ENCODE measurements at places on chromosomes 16 and 17. TPM values are rescaled to one million over a fixed set of nuclear protein-coding genes. Genes with fewer than 3 reads are reported as not detected.

DNA sequence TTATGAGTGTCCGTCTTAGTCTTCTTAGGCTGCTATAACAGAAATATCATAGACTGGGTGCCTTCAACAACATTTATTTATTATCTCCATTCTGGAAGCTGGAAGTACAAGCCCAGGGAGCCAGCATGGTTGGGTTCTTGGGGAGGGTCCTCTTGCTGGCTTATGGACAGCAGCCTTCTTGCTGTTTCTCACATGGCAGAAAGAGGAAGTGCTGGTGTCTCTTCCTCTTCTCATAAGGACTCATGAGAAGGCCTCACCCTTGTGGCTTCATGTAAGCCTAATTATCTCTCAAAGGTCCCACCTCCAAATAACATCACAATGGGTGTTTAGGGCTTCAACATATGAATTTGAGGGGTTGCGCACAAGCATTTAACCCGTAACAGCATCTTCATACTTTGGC is 207.0 kb upstream of the COX10 start:
- no peak for DNase-seq

Gene TRPV2
- total RNA-seq: 236 TPM

Gene SLC5A10
- total RNA-seq: 0.11 TPM

DNA sequence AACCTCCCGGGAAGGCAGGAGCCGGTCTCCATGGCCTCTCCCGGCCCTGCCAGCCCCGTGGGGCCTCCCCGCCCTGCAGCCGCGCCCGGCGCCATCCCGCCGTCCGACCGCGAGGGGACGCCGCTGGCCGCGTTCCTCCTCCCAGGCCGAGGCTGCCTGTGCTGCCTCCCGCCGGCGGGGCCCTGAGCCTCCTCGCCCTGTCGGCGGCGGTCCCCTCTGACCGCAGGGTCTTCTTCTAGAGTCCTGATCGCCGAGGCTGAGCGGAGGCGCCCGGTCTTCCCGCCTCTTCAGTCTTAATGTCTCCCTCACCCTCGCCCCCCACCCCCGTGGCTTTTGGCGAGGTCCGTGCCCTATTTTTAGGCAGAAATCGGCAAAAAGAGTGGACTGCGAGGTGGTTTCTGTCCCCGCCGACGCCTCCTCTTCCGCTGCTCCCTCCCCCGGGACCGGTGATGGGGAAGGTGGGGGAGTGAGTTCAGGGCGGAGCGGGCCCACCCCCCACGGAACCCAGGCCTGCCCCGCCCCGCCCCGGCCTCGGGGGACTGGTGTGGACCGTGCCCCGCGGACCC is 794 bp upstream of the CPNE7 start:
- DNase-seq: peak; percentile 49

Gene NUP93
- 132 TPM for total RNA-seq

DNA sequence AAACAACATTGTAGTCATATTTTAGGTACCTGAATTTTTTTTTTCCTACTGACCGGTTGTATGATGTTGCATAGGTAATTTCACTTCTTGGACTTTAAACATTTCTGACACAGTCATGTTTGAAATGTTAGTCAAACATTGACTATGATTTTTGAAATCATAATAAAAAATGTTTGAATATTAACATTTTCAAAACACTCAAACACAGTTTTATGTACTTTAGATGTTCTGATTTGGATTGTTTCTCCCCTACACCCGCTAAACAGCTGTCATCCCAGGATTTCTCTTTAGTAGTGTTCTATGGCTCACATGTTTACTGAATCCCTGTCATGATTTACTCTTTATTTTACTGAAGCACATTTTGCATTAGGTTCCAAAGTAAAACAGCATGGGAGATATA is 102.9 kb upstream of the NPEPPS start:
- DNase-seq: no peak

Gene HOXB5
- not detected for total RNA-seq

DNA sequence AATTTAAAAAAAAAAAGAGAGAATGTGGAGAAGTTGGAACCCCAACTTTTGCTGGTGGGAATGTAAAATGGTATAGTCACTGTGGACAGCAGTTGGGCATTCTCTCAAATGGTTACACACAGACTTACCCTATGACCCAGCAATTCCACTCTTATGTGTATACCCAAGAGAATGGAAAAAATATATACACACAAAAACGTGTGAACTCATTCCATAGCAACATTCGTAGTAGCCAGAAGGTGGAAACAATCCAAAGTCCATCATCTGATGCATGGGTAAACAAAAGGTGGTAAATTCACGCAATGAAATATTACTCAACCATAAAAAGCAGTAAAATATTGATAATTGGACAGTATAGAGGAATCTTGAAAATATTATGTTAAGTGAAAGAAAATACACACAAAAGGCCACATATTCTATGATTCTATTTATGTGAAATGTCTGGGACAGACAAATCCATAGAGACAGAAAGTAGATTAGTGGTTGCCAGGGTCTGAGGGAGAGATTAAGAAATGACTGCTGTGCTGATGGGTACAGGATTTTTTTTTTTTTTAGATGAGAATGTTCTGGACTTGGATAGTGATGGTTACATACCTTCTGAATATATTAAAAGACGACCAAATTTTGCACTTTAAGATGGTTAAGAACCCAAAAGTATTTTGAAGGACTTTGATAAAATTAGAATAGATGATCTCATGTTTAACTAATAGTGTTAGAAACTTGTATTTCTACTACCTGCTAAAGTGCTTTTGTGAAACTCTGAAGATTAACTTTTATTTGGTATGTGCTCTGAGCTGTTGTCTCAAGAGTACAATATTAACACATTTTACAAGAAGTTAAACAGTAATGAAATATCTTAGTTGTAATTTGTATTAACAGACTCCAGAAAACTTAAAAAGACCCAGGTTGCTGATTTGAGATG is 60.9 kb downstream of the MRTFB start:
- DNase-seq: no peak

DNA sequence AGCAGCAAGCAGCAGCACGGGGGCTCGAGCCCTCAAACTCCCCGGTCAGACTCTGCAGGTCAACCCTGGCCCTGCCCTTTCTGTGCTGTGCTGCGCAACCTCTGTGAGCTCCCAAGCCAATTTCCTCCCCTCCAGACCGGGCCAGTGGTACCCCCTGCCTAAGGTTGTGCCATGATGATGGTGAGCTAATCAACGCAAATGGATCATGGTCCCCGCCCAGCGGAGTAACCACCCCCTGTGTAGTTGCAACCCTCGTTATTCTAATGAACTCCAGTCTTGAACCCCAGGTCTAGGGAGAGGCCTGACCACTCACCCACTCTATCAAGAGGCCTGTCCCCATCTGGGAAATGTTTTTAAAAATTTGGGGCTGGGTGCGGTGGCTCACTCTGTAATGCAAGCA is 201.8 kb upstream of the FOXF1 start:
- DNase-seq: no peak

- DNase-seq: no peak
Observed at GRCh38 chr16:57906382-57907316, 64.3 kb downstream of the CNGB1 start.

Gene SLC25A39
- 134 TPM for total RNA-seq

- DNase-seq: no peak
Observed at GRCh38 chr17:32772453-32773025, 104.4 kb downstream of the MYO1D start.

DNA sequence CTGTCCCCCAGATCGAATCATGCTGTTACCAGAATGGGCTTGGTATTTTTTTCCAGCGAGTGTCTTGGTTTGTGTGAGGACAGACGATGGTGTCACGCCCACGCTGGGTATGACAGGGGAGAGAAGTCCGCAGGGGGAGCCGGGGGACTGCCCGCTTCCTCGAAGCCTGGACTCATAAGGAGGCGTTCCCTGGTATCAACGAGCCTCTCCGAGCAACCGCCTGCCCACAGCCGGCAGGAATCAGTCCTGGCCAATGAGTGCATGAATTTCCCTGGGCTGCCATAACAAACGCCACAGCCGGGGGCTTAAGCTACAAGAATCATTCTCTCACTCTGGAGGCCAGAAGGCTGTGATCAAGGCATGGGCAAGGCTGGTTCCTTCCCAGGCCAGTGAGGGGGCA is 26.1 kb upstream of the JPH3 start:
- no peak for DNase-seq

- no peak for DNase-seq
Observed at GRCh38 chr16:73945631-73946030, 351.0 kb upstream of the PSMD7 start.

DNA sequence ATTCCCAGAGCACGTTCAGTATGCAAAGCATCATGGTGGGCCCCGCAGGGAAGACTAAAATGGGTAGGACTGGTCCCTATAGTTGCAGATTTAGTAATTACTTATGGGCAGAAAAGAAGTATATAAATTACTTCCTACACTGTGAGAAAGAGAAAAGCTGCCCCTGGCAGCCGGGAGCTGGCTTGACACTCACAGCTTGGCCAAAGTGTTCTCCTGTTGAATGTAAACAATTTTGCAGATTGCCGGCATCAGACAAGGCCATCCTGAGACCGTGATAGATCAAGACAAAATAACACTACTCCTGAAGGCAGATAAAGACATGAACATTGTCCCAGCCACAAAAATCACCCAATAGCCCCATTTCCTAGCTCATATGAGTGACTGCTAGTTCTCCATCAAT is 98.5 kb downstream of the MARF1 start:
- DNase-seq: no peak

Gene GAN
- total RNA-seq: 6.8 TPM

GRCh38 chr17:38713456-38714075 is 8.5 kb downstream of the MLLT6 start:
- no peak for DNase-seq

DNA sequence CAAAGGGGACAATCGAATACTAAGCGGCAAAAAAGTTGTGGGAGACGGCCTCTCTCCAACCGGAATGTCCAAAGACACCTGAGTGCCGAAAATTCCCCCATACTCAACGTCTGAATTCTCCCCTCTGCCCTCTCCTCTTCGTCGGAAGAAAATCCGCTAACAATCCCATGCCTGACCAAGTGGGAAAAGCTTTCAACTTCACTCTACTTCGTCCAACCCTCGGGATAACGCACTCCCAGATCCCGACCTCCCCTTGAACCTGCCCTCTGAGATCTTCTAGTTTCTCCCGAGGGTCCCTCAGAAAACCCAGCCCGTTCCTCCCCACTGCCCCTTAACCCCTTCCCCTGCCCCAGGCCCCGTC is 961 bp downstream of the AMFR start:
- DNase-seq: no peak

Gene HDAC5
- 30.6 TPM for total RNA-seq

DNA sequence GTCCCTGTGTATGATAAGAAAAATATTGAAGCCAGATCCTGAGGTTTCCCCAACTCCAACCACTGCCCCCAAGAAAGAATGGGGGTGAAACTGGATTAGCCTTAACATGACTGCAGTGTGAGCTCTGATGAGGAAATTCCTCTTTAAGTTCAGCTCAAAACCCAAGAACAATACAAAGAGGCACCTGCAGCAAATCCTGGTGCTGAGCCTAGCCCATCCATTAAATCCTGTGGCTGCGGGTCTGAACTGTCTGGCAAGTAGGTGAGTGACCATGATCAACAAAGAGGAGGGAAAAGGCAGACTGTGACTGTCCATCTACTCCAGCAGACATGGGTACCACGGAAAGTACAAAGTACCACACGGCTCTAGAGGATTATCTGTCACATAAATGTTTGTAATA is 64.2 kb downstream of the CREBBP start:
- DNase-seq: no peak

DNA sequence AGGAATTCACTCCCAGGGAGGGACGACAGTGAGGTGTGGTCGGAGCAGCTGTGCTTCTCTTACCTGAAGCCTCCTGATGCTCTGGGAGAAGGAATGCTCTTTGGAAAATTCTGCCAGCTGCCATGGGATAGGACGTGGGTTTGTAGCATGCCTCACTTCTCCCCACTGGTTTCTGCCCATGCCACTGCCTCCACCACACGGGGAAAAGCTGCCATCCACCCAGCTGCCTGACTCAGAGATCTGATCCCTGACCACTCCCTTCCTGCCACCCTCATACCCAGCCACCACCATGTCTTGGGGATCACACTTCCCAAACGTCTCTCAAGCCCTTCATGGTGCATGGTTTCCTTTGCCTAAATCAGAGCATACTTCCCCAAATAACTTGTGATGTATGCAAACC is 80.0 kb downstream of the CPPED1 start:
- no peak for DNase-seq

- no peak for DNase-seq
Observed at GRCh38 chr16:52671590-52671989, 124.6 kb upstream of the TOX3 start.

Gene SDR42E1
- not detected for total RNA-seq

DNA sequence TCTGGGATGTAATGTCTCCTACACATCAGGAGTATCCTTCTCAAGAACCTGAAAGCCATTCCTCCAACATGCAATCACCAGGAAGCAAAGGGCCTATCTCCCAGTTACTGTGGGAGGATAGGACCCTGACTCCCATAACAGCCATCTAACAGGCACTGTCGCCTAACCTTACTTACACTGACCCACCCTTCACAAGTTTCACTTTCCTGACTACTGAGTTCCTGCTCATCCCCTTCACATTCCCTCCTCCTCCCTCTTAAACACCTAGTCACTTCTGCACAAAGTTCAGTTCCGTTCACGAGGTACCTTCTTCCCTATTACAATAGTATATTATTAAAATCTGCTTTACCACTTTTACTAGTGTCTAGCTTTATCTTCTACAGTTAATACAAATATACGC is 1.3 kb downstream of the C17orf67 start:
- DNase-seq: no peak

- DNase-seq: no peak
Observed at GRCh38 chr16:15489016-15489415, 54.6 kb downstream of the BMERB1 start.

Gene CHST4
- total RNA-seq: not detected

DNA sequence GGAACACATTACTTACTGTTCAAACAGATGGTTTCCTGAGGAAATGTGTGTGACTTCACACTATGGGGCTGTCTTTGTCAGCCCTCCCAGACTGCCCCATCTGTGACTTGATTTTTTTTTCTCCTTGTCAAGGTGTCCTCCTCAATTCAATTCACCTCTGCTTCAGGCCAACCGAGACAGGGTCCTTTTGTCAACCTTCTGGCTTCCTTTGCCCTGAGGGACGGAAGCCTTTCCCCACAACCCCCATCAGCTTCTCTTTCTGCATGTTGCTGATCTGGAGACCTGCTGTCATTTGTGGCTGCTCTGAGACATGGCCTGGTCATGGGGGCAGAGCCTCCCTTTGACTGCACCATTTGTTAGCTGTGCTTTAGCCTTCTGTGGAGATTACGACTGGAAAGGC is 21.3 kb upstream of the RGS9 start:
- peak; percentile 52 for DNase-seq

- no peak for DNase-seq
Observed at GRCh38 chr16:67212766-67213165, 13.8 kb downstream of the ELMO3 start.

- no peak for DNase-seq
Observed at GRCh38 chr17:44543213-44543904, 13.9 kb upstream of the FZD2 start.

Gene TPSG1
- total RNA-seq: not detected

Gene CFAP97D1
- total RNA-seq: 0.05 TPM

GRCh38 chr16:22216191-22216831 is 10.2 kb downstream of the EEF2K start:
- DNase-seq: no peak

- no peak for DNase-seq
Observed at GRCh38 chr17:14332331-14332730, 31.4 kb downstream of the HS3ST3B1 start.
